ENCODE measurements at places on chromosomes 11 and 22.

GRCh38 chr11:113874581-113875233 lies 665 bp downstream of the USP28 start:
- DNase-seq, result peak; percentile 42

DNA sequence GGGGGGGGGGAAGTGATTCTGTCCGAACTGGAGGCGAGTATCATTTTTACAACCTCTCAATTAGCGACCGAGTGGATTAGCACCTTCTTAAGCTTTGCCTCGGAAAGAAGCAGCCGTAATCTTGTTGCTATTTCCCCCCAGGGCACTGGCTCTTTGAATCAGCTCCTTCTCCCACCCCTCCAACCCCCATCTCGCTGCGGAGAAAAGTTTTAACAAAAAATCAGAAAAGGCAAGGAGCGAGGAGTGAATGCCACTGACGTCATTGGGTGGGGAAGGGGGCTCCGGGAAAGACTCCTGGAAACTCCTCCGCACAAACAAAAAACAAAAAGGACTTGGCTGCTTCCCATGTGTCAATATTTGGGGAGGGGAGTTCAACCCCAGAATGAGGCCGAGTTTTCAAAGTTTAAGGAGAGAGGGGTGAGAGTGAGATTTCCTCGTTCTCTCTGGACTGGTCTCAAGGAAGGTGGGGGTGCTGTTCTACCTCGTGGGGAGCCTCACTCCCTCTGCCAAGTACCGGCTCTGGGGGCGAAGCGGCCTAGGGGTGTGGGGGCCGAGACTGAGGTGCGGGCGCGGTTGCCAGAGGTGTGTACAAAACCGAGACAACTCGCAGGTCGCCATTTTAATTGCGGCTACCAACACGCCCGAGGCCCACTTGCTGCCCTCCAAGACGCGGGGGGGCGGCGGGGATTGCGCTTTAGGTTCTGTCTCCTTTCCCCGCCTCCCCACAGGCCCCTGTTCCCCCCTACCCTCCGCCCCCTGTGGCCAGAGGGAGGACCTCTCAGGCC lies 2.5 kb upstream of the PAX6 start:
- no peak for DNase-seq

DNA sequence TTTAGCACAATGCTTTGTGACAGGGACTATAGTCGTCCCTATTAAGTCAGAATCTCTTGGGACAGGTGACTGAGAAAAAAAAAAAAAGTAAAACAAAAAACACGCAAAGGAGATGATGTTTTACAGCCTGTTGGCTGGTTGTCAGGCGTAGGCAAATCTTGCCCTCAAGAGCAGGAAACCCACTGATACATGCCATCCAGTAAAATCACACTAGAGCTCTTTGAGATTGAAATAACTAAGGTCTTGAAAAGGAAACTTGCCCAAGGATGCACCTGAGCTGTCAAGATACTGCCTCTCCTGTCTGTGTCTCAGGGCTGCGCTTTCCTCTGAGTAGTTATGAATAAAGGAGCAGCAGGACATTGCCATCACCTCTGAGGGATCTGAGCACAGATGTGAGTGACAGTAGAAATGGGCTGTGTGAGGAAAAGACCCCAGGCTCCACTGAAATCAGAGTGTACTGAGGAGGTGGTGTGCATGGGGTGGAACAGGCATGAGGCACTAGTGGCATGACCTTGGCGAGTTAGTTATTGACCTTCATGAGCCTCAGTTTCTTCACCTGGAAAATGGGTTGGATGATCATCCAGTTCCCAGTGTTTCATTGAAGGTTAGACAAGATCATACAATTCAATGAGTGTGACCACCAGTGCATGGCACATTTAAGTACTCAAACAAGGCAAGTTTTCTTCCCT lies 23.3 kb downstream of the MICAL2 start:
- no peak for DNase-seq

DNA sequence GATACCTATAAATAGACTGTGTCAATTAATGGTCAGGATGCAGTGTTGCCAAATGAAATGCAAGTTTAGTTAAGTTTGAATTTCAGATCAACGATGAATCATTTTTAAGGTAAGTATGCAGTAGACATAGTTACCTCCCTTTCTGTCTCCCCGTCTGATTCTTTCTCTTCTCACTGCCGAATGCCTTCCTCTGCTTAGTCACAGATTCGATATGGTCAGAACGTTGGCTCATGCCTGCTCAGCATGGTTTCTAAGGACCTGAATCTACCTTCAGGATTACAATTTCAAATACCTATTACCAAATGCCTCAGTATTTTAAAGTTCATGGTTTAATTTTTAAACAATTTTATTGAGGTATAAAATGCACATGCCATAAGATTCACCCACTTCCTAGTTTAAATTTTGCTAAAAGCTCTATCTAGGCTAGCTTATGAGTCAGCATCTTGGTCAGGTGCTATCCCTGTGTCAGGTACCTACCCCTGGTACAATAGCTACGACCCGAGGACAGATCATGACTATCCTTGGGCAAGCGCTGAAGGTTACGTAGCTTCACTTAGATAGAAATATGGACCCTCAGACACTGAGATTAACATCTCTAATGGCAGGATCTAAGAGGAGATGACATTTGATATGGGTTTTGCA lies 78.2 kb upstream of the SPON1 start:
- no peak for DNase-seq

DNA sequence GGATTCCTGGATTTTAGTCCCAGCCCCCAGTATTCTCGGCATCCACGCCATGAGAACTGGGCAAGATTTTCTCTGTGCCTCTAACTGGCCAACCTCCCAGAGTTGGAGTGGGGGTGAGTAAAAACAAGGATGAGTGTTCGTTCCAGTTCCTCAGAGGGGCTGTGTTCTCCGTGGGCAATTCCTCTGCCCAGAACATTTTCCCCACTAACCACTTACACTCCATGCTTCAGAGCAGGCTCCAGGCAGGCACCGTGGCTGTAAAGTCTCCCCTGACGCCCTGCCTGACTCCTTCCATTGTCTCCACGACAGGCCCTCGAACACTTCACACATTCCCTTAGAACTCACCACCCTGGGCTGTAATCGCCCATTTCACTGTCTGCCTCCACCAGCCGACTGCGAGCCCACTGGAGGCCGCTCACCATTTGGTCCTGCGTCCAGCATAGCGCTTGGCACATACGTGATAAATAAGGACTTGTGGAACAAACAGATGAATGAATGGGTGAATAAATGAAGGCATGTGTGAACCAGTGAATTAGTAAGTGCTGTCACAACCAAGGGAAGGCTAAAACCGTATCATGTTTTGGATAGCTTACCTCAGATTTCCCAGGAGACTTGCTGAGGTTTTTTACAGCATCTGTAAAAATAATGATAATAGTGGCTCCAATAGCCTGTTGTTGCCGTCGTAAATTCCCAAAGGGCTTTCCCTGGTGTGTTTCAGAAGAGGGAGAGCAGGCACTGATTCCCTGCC lies 6.1 kb downstream of the APLNR start:
- DNase-seq, result no peak

Data from NCI-H1105 treated with DMSO at 0.1 percent for 48 hours (cell line).